ENCODE measurements at places on chromosomes 16 and 17.

DNA sequence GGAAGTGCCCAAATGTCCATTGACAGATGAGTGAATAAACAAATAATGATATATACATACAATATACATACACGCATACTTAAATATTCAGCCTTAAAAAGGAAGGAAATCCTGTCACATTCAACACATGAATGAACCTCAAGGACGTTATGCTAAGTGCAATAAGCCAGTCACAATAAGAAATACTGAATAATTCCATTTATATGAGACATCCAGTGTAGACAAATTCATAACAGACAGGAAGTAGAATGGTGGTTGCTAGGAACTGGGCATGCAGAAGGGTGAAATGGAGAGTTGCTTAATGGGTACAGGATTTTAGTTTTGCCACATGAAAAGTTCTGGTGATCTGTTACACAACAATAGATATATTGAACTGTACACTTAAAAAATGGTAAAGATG, 8.8 kb upstream of the ITGB4 start:
- no peak for DNase-seq

- peak; percentile 53 for DNase-seq
Observed at GRCh38 chr16:82263521-82264143, 93.6 kb upstream of the MPHOSPH6 start.

- no peak for DNase-seq
Observed at GRCh38 chr17:77534137-77534536, 393.4 kb downstream of the SEC14L1 start.

GRCh38 chr16:75244844-75245758, 6.3 kb downstream of the BCAR1 start:
- peak; percentile 99 for DNase-seq

- no peak for DNase-seq
Observed at GRCh38 chr17:28579526-28579925, 2.8 kb upstream of the ALDOC start.

- DNase-seq = no peak
Observed at GRCh38 chr16:17162560-17162959, 308.2 kb downstream of the XYLT1 start.

DNA sequence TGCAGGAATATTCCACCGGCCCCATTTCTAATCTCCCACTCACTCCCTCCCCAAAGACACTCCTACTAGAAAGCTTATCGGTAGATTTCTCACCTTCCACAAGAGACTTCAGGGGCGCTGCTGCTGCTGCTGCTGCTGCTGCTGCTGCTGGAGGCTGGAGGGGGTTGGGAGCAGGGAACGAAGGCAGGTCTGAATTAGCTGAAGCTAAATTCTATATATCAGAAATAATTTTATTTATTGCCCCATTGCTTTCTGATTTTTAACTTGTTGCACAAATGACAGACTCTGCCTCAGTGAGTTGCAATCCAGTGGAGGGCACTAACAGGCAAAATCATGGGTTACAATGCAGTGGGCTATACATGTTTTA, 25.8 kb upstream of the HLF start:
- no peak for DNase-seq

GRCh38 chr17:50815400-50815799, 20.0 kb upstream of the WFIKKN2 start:
- DNase-seq = no peak

DNA sequence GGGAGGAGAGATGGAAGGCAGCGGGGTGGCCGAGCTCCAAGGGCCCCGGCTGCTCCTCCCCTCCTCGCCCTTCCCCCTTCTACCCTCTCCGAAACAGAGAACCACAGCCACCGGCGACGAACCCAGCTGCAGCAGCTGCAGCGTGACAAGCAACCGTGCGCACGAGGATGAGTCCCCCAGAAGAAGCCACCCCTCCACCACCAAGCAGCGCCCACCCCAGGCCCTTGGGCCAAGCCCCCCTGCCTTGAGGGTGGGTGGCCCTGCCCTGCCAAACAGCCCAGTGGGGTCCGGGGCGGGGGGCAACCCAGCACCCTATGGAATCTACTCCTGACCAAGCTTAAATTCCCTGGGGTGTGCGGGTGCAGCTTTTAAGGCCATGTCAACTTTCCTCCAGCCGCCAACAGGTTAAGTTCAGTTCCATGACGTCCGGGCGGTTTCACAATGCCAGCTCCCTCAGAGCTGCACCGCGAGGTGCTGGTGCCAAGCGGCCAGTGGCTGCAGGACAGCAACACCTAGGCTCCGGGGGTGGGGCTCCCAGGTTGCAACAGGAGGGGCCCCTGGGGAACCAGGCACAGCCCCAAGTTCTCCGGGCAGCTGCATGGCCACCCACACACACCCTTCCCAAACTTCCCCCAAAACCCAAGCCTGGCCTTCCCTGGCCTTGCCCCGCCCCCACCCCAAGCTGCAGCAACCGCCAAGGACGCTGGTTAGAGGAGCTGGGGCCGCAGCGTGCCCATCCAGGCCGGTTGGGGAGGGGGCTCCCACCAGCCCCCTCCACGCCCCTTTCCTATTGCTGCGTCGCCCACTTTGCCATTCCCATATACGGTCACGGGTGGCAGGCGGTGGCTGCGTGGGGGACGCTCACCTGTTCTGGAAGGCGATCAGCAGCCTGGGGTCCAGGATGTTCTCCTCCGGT, 2.0 kb downstream of the CBX4 start:
- peak; percentile 46 for DNase-seq

DNA sequence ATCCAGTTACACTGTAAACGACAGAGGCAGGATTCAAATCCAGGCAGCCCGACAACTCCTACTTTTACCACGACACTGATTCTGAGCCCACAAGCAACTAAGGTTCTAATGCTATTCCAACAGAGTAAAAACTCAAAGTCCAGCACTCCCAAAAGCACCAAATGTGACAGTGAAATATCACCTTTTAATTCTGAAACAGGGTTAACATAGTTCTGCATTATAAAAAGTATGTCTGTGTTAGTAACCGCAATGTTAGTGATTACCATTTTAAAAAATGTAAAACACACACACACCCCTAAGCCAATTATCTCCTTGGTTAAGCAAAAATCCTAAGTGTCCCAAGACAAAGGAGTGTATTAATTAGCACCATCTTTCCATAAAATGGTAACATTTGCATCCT, 19.7 kb downstream of the HELZ start:
- no peak for DNase-seq

GRCh38 chr17:1714427-1714979, 4.3 kb upstream of the TLCD2 start:
- peak; percentile 99 for DNase-seq

GRCh38 chr17:82960419-82961271, 118.8 kb upstream of the METRNL start:
- DNase-seq = no peak

Measured in fibroblast of skin of back (primary cell).